NCI-H2171 (cell line): ENCODE measurements at places on chromosomes 1 and 21.
A peak's percentile ranks its signal among the peaks of the same experiment; 100 is the strongest.

DNA sequence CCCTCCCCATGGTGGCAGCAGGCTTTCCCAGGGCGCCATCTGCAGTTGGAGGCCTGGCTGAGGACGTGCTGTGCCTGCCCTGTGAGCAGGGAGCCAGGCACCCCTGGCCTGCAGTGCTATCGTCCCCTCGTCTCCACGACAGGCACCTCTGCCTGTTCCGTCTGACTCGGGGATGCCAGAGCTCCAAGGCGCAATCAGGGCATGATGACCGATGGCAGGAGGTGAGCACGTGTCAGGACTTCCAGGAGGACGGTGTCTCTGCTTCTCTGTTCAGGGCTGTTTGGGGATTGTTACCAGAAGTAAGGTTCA is 125.2 kb downstream of the PCBP3 start:
- no peak for DNase-seq

DNA sequence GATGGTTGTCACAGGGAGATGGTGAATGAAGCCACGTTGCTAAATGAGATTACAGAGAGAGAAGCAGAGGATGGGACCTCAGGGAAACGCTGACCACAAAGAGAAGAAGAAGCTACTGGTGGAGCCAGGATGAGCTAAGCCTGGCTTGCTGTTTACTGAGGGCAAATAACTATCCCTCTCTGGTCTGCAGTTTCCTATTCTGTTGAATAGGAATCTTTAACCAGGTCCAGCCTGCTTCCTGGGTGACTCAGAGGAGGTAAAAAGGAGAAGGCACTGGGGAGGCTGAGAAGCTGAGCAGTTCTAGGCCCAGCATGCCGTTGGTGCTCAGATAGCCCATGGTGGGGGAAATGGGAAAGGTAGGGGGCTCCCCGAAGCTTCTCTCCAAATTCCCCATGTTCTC is 29.6 kb downstream of the DMBX1 start:
- no peak for DNase-seq

DNA sequence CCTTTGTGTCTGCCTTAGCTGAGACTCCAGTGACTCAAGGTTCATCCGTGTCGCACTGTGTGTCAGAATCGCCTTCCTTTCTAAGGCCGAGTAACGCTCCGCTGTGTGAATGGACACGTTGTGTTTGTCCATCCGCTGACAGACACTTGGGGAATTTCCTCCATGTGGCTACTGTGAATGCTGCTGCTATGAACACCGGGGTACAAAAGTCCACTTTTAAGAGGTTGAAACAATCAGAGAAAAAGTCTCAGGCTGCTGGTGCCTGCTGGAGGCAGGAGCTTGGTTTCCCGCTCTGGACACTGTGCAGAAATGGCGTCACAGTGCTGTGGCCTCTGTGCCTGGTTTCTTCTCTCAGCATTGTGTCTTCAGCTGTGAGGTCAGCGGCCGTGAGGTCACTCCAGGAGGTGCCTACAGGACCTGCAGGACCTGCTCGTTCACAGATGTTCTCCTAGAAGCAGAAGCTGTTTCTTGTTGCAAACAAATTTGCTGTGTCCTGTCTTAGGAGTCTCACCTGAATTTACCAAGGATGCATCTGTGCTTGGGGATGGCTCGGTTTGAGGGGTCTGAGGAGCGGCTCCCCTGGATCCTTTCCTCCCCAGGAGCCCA is 34.2 kb downstream of the KRTAP10-1 start:
- no peak for DNase-seq

DNA sequence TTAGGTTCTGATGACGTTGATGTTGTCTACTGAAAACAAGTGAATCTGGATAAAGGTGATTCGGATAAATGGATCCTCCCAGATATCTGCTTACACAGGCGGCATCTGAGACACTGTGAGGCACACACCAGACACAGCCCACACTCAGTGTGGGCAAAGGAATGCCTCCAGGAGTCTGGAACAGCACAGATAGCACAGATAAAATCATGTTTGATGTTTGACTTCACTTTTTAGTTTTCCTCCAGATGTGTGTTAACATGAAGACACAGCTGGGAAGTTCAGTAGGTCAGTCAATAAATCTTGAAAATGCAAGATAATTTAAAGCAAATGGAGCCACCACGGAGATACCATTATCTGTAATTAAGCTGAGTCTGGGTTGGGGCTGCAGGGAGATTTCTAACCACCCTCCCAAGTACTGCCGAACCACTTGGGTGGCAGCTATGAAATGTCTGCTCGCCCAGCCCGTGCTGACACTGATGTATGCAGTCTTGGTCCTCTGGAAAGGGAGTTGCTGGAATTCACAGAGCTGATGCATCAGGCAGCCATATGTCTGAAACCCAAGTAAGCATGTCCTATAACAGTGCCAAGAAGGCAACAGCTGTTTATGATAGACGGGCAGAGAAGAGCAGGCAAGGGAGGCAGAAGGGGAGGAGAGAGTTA is 11.7 kb downstream of the CAPN9 start:
- DNase-seq = peak; percentile 82

- DNase-seq = no peak
Measured at GRCh38 chr1:203619091-203619780, 7.4 kb upstream of the ATP2B4 start.

DNA sequence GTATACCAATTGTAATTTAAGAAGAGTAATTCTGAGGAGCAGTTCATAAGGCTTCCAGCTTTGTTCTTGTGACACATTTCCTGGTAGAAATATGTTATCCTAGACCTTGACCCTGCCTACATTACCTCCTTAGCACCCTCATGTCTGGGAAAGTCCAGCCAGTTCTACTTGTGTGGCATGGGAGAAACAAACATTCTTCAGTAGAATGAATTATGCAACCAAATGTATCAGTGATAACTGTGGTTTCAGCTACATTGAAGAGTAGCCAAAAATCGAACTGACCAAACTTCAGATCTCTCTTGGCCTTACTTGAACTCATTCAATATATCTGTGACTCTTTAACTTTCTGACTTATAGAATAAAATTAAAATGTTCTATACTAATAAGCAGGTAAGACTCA is 308.1 kb upstream of the LYPLAL1 start:
- DNase-seq = no peak

DNA sequence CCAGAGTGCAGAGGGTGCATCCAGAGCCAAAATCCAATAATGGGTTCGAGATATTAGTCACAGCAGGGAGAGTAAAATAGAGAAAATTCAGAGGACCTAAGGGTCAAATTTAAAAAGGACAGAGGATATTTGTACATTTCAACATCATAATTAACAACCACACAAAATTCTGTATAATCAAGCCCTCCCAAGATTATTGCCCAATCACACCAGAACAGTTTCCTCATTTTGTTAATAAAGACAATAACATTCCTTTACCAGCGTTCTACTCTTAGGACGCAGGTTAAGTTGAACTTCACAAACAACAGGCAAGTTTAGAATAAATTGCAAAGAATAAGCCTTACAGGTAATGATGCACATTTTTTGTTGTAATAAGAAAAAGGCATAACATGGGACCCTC is 462.8 kb downstream of the PTPRC start:
- DNase-seq = no peak

GRCh38 chr1:223201967-223202366 is 58.9 kb upstream of the TLR5 start:
- no peak for DNase-seq

DNA sequence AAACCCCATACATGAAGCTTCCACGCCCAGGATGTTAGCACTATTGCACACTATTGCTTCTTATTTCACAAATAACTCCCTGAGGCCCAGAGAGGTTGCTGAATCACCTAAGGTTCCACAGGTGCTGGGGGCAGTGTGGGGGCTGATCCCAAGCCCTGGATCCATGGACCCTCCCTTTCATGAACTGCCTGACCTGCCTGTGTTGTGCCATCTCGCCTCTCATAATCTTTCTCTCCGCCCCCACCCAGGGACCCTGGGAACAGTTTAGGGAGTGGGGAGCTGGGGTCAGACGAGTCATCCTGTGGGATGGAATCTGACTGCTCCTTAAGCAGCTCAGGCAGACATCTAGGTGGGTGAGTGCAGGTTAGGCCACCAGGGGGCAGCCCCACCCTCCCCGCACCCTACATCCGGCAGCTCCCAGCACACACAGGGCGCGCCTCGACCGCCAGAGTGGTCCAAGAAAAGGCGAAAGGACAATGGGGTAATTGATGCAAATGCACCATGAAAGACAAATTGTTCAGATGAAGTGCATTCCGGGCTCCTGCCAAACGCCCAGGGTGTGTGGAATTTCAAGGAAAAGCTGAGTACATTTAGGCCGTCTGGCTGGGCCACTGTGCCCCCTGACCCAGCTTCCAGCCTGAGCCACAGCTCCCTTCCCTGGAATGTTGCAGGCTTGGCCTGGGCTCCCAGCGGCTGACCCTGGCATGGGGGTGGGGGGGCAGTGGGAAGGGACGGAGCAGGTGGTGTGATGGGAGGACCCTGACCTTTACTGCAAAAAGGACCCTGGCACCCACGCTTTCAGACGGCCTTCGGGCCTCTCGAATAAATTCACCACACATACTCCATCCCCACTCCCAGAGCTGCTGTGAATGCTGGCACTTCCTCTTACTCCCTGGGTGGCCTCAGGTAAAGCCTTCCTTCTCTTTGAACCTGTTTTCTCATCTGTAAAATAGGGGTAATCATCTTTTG is 20.8 kb downstream of the PHLDA3 start:
- DNase-seq = no peak

- no peak for DNase-seq
Measured at GRCh38 chr1:2091611-2092604, 41.7 kb downstream of the PRKCZ start.

GRCh38 chr1:175687622-175688415 is 55.6 kb downstream of the TNR start:
- peak; percentile 33 for DNase-seq

GRCh38 chr1:238001818-238002217 is 111.1 kb upstream of the ZP4 start:
- no peak for DNase-seq

DNA sequence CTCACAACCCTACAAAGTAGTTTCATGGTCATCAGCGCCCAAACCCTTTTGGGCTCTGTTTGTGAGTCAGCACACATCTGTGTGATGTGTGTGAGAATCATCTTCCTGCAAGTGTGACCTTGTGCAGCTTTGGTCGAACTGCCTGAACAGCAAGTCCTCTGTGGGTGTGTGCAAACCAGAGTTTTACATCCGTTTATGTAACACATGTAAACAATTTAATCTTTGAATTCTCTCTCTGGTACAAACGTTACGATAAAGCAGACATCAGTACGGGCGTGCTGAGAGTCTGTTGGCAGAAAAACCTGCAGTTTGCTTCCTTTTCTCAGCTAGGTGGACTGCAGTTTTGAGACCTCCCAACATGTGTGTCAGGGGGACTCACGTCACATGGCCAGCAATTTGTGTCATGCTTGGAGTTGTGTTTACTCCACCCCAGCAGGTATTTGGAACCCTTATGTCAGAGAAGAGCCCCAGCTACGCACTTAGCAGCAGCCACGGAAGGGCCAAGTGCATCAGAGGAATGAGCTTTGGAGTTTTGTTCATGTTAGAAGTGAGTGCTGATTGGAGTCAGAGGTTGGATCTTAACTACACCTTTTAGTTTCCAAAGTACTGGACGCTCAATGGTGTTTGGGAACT is 230.8 kb downstream of the PAPPA2 start:
- no peak for DNase-seq

GRCh38 chr1:209720826-209721225 is 16.2 kb downstream of the HSD11B1 start:
- no peak for DNase-seq

GRCh38 chr1:32902535-32902920 is 1.3 kb upstream of the TMEM54 start:
- DNase-seq = no peak

DNA sequence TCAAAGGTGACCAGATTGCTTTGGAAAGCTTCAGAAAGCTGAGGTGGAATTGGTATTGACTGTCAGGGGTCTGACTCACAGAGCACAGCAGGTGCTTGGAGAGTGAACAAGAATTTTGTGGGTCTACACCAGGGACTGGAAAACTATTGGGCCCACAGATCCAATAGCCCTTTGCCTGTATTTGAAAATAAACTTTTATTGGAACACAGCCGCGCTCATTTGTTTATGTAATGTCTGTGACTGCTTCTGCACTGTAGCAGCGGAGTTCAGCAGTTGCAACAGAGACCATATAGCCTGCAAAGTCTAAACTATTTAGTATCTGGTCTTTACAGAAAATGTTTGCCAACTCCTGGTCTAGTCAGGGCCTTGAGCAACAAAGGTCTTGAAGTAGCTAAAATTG is 315.6 kb downstream of the NFIA start:
- DNase-seq = no peak

DNA sequence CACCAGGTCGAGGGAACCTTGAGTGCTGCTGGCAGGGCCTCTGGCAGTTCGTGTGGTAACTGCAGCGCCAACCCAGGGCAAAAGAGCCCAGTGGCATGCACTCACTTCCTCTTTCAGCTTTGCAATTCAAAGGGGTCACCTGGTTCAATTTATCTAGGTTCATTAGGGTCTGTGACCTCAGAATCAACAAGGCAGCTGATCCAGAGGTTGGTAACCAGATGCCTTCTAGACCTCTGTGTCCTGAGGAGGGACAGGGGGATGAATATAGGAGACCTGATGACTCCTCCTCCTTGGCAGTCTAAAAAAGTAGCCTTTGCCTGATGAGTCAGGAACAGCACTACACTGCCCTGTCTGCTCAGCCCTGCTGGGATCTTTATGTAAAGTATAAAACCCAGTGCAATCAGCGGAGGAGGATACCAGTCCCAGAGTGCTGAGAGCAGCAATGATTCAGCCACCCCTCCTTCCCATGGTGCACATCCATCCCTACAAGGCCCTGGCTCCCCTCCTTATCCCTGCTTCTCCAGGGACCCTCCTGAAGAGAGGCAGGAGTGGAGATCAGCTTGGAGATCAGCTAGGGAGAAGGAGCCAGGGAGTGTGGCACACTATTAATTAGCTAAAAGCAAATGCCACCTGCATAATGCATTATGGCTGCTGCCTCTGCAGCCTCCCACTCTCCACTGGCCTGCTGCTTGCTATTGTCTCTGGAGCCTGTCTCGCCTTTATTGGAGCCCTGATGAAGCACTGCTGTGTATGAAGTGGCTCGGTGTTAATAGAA is 11.2 kb upstream of the FMOD start:
- no peak for DNase-seq

DNA sequence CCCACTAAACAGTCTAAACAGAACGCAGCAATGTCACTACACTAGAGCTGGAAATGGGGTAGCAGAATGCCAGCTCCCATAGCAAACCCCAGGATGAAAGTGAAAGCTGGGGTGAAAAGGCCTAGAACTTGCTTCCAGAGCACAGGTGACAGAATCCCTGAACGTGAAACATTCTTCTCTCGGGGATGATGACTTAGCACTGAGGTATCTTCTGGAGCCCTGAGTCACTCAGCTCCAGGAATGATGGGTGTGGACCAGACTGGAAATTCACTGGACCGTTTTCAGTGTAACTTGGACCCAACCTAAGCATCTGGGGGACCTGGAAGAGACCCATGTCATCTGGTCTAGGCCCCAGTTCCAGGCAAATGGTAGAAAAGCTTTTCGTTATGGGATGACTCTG is 108.9 kb downstream of the CDC7 start:
- no peak for DNase-seq

DNA sequence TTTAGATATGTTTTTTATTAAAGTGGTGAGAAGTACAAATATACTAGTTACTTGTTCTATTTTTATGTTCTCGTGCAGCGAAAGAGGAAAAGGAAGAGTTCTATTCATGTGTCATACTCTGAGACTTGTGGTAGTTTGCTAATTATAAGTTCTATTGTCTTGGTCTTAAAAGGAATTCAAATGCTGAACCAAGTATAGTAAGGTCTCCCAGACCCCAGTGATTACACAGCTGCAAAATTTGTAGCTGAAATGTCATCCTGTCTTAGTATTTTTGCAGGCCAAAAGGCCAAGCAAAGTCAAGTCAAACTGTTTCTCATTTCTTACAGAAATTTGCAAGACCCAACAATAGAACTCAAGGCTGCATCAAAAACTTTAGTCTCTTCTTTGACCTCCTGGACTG is 268.7 kb downstream of the CHRM3 start:
- no peak for DNase-seq
